WTC11 (cell line): ENCODE measurements at places on chromosomes 11 and 22. TPM values are rescaled to one million over a fixed set of nuclear protein-coding genes. Genes with fewer than 3 reads are reported as not detected.

The TMEM45B gene
- 0.25 to 0.59 TPM (median 0.37 TPM) in 3 replicates for total RNA-seq

The TREH gene
- 0.09 TPM in 1 of 3 replicates, not detected in the others for total RNA-seq

GRCh38 chr11:44443836-44444769, 121.4 kb upstream of the CD82 start:
- DNase-seq, result no peak
- H3K27ac ChIP-seq, result no peak overlapping the region
- no peak overlapping the region for H3K4me3 ChIP-seq
- peaks cover 16% of the 10 kb centered on the region for H3K4me1 ChIP-seq
- peaks cover 14% of the 10 kb centered on the region for H3K27me3 ChIP-seq
- H3K36me3 ChIP-seq, result no peaks in the 10 kb centered on the region

- H3K27me3 ChIP-seq, result peaks cover 2% of the 10 kb centered on the region; the same call in 1 of the 2 replicates
- H3K27ac ChIP-seq, result no peak overlapping the region
- peaks cover 16% of the 10 kb centered on the region for H3K4me1 ChIP-seq
- peak; percentile 8 for DNase-seq
- H3K36me3 ChIP-seq, result no peaks in the 10 kb centered on the region
These were observed 22.7 kb upstream of the P2RY2 start for GRCh38 chr11:73195191-73196007.

- H3K36me3 ChIP-seq, result peaks cover 14% of the 10 kb centered on the region
- no peak overlapping the region for H3K27ac ChIP-seq
- peaks cover 19% of the 10 kb centered on the region for H3K4me1 ChIP-seq
- DNase-seq, result no peak
- no peak overlapping the region for H3K4me3 ChIP-seq
These were observed 304.8 kb upstream of the DDI1 start for GRCh38 chr11:103731670-103732069.
